ENCODE measurements at places on chromosomes 4 and X.
A peak's percentile ranks its signal among the peaks of the same experiment; 100 is the strongest.

DNA sequence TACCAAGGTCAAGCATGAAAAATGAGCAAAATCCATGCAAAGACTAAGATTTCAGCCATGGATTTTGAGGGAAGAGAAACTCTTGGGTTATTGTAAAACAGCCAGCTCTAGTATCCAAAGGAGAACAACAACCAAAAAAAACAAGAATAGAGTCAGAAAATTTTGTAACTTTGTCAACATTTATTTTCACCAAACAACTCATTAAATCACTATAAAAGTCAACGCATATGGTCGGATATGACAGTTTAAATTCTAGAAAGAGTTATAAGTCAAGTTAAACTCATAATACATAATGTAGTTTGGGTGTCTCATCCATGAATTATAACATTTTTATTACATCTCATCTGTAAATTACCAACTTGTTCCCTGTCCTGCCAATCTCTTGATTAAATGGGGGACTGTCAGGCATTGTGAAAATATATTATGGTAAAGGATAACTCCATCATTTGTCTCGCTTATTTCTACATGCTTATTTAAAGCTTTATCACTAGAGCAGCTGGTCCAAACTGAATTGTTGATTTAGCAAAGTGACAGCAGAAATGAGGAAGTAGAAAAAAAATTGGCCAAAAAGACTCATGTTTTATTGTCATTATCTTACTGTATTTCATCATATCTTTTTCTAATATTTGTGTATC lies 224.8 kb upstream of the NOCT start:
- peak; percentile 49 for DNase-seq

DNA sequence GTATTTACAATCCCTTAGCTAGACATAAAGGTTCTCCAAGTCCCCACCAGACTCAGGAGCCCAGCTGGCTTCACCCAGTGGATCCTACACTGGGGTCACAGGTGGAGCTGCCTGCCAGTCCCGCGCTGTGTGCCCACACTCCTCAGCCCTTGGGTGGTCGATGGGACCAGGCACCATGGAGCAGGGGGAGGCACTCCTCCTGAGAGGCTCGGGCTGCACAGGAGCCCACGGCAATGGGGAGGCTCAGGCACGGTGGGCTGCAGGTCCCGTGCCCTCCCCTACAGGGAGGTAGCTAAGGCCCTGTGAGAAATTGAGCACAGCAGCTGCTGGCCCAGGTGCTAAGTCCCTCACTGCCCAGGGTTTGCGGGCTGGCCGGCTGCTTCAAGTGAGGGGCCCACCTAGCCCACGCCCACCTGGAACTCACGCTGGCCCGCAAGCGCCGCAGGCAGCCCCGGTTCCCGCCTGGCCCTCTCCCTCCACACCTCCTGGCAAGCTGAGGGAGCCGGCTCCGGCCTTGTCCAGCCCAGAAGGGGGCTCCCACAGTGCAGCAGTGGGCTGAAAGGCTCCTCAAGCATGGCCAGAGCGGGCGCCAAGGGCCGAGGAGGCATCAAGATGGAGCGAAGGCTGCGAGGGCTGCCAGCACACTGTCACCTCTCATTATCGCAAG lies 113.9 kb downstream of the PRDM5 start:
- DNase-seq: no peak

DNA sequence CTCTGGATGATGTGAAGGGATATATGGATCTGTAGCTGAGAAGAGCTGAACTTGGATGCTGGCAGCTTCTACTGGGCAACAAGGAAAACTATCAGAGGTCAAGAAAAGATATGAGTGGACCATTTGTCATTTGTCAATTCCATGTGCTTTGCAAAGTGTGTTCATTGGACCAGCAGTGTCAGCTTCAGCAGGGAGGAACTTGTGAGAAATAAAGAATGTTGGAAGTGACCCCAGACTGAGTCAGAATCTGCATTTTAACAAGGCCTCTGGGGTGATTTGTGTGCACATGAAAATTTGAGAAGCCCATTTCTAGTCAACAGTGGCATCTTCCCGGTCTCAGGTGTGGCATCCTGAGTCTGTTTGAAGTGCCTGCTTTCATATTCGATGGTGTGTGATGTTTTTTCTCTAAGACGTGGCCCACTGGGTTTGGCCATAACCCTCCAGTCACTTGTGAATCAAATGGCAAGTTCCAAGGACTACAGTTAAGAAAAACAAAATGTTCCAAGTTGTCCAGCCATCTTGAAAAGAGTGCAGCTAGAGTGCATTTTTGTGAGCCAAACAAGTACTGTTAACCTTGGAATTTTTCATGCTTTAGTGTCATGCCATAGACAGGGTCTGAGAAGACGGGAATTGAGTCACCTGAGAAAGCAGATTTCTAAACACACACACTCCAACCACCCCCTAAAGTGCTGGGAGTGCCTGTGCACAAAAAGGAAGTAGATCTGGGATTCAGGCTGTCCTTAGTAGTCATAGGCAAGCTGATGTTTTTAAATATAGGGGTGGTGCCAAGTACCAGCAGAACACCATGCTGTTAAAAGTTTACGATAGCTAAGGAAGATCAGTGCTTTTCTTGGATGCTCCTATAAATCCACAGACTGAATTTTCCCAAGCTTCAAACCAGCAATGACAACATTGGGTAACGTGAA lies 26.4 kb downstream of the GPM6B start:
- no peak for DNase-seq

DNA sequence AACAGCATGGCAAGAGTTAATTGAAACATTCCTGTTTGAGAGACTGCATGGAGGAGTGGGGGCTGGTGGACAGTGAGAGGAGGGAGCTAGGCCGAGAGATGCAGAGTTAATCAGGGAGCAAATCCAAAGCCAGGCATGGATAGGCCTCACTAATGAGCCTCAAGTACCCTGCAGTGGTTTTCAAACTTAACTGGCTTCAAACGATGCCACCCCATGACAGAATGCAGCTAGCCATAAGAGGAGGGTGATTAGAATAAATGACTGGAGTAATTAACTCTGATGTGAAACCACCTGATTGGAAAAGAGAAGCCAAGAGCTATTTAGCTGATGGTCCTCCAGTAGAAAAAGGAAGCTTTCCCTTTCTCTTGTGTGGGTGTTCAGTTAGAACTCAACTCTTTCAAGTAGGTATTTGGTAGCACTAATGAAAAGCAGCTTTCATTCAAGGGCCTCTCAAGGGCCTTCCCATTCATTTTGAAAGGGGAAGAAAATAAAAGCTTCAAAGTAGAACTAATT lies 215.4 kb upstream of the MAB21L2 start:
- no peak for DNase-seq

DNA sequence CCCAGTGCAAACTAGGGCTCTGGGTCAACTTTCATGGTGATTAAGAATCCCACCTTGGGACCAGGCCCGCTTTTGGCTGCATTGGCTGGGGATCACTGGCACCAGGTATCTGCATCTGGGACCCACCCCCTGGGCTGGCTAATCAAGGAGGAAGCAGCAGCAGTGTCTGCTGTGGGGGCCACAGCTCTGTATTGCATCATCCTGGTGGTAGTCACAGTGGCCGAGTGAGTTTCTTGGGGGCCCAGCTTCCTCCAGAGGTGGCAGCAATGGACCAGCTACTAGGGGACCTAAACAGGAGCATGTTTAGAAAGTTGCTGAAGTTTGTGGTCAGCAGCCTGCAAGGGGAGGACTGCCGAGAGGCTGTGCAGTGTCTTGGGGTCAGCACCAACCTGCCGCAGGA lies 15.7 kb downstream of the LNX1 start:
- DNase-seq: peak; percentile 35

DNA sequence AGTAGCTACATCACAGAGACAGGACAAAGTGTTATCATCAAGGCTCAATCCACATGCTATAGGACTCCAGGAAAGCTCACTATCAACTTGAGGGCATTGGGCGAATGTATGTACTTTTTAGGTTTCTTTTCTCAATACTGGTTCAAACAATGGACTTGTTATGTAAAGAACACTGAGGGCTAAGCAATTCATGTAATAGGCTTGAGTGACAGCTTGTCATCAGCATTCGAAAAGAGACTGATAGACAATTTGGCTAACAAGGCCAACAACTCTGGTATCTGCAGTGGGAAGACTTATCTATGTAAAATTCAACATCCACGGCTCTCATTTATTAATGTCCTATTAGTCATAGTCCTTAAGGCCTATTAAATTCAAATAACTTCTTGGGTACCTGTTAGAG lies 141.1 kb downstream of the NPNT start:
- DNase-seq: no peak

- DNase-seq: no peak
These were observed 278 bp downstream of the CLOCK start for GRCh38 chr4:55546506-55546755.

DNA sequence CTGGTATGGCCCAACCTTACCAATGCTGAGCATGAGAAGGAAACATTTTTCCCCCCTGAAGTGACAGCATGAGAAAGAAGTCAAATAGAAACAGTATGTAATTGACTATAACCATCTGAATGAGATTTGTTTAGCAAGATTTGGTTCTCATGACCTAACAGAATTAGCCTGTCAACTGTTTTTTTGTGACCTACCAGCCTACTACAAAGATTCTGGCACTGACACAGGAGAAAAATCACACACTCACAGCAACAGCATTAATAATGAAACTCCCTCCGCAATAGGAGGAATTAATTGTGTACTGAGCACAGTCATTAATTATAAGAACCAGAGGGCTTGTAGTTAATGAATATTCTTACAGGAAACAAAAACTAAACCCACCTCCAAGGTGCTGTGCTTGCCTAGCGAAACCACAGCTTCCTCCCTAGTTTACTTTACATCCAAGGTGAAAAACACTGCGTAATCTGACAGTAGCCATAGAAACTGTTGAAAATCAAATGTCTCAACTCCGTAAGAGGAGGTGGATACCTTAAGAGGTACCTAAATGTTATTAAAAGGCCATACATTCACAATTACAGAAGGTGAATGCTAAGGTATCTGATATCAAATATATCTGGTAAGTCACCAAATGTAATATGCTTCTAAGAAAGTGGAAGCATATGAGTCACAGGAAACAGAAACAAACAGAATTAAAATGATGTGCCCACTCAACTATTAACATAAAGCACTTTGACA lies 34.9 kb downstream of the MMRN1 start:
- no peak for DNase-seq

DNA sequence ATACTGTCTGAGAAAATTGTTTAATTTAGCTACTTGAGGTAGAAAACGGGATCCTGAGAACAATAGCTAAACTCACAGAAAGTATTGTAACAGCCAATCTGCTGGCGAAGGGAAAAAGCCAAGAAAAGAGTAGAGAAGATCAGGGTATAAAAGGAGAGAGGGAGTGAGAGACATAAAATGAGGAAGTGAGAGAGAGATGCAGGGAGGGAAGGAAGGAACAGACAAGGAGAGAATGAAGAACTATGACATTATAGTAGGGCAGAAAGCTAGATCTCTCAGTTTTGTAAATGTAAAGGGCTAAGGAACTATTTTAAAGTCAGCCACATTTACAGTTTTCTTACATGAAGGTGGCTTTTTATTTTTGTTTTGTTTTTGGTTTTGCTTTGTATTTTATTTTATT lies 1.6 kb upstream of the GIMD1 start:
- peak; percentile 7 for DNase-seq

DNA sequence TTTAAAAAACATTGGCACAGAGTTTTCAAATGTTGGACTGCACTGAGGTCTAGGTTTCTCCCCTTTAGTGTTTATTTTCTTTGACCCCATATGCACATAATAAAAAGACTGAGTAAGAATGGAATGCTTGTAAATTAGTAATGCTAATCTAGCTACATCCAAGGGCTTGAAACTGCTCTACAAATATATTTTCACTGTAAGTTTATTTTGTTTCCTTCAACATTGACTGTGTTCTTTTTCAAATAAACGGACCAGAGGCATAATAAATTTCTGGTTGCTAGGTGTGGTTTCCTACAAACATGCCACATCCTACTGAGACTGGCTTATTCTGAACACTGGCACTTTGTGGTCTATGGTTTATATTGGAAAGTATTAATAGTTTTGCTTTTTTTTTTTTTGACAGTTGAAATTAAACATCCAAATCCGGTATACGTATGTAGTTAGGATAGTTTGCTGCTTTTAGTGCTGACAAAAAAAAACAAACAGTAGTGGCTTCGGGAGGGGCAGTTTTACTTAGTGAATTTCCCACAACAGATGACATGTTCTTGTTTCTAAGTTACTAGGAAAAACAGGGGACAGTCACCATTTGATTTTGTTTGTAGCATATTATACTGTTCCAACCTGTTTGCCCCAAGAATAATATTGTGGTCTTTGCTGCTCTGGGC lies 13.2 kb downstream of the CA5B start:
- DNase-seq: peak; percentile 81

GRCh38 chr4:47122592-47123291 lies 91.4 kb downstream of the GABRB1 start:
- DNase-seq: peak; percentile 84

GRCh38 chr4:112410364-112410763 lies 105.6 kb downstream of the NEUROG2 start:
- no peak for DNase-seq

DNA sequence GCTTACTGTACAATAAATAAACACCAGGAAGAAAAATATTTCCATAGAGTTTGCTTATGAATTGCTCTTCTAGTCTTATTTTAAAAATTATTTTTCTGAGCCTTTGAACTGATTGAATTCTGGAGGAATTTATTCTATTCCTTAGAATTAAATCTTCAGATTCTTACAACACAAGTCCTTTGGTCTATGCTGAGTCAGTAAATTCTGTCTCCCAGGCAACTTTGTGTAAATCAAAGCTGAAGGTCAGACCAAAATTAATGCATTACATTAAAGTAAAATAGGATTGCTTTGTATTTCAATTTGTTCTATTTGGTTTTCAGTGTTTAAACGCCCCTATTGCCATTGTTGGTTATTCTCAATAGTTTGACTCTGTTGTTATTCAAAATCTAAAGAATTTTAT lies 26.8 kb upstream of the STPG2 start:
- no peak for DNase-seq

DNA sequence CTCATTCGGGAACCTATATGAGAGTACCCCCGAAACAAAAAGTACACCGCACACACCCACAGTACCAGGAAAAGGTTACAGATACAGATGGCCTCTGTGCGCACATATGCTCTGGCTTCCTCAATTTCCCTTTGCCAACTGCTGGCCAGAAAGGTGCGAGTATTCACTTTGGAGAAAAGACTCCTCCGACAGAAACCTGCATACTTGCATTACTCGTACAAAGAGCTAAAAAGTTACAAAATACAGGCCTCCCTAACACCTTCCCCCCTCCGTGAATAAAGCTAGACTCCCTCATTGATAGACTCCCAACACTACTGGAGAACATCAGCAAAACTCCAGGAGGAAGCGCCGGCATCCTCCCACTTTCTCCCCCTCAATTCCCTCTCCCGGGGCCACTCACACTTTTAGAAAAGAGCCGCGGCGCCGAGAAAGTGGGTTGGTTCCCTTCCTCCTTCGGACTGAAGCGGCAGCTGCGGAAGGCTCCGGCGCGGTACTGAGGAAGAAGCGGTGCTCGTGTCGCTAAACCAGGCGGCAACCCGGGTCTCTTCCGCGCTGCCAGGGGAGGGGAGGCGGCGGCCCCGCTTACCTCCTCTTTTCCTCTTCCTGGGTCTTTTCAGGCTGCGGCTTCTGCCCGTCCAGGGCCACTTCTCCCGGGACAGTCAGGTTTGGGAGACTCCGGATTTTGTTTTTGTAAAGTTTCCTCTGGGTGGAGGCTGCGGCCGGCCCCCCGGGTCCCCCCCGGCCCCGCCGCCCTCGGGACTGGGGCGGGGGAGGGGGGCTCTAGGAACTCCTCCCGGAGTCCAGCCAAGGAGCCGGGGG lies 1.1 kb downstream of the FBXW7 start:
- DNase-seq: peak; percentile 77

Data from hematopoietic multipotent progenitor cell treated with erythropoietin and hydrocortisone succinate and interleukin-3 and kit ligand, for 4 days (in vitro differentiated cells).